ENCODE measurements at places on chromosomes 16 and 17.

- DNase-seq, result no peak
These were observed 36.3 kb downstream of the SOST start for GRCh38 chr17:43722269-43722619.

- no peak for DNase-seq
These were observed 318.9 kb downstream of the MAP2K6 start for GRCh38 chr17:69733171-69734012.

- no peak for DNase-seq
These were observed 1939.7 kb downstream of the TP53TG3F start for GRCh38 chr16:35399133-35399532.

GRCh38 chr17:47969930-47970724, 786 bp upstream of the CDK5RAP3 start:
- DNase-seq, result no peak

Measured in right kidney (tissue), 9 donors.